ENCODE measurements at places on chromosomes 2 and 18.

- DNase-seq = peak; percentile 95
These were observed 70.3 kb downstream of the CERKL start for GRCh38 chr2:181586569-181587081.

GRCh38 chr18:63848159-63848558, 39.3 kb upstream of the SERPINB2 start:
- DNase-seq = peak; percentile 72

GRCh38 chr2:7774481-7774880, 857.3 kb downstream of the RNF144A start:
- no peak for DNase-seq

GRCh38 chr2:231043796-231044195, 6.5 kb downstream of the C2orf72 start:
- DNase-seq = no peak

- DNase-seq = peak; percentile 52
These were observed 93.0 kb downstream of the NRP2 start for GRCh38 chr2:205775097-205775877.

Measured in kidney tubule cell (primary cell).